ENCODE measurements at places on chromosomes 1 and 21. TPM values are rescaled to one million over a fixed set of nuclear protein-coding genes. Genes with fewer than 3 reads are reported as not detected.
A peak's percentile ranks its signal among the peaks of the same experiment; 100 is the strongest.

GRCh38 chr1:183226963-183227362 lies 40.9 kb downstream of the LAMC2 start:
- no peak for DNase-seq

Gene TMEM82
- total RNA-seq: not detected

DNA sequence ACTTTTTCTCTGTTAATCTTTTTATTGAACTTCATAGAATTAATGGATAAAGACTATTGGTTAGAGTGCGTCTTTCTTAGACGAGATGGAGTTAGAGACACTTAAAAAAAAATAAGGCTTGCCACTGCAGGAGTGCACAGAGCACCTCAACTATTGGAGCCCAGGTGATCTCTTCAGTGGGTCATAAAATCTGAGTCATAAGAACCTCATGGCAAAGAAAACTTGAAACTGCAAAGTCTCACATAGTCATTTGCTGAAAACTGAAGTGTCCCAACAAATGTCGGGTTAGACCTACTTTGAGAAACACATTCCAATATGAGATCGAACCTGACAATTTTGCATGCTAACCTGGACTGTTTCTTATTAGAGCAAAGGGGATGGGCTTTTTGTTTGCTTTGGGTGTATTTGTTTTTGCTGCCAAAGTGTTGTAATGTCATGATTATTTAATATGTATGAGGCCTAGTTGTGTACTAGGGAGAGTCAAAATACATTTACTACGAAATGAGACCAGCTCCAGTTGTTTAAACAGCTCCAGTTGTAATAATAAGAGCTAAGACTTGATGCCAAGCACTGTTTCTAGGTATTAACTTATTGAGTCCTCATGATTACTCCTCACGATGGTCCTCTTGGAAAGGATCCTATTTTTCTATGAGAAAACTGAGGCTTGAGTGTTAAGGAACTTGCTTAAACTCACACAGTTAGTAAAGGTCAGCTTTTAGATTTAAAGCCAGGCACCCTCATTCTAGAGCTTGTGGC lies 65.1 kb downstream of the DDR2 start:
- no peak for DNase-seq

Gene MORC3
- total RNA-seq: 6.8 TPM

Gene WLS
- 30.8 TPM for total RNA-seq

Gene VAV3
- 0.03 TPM for total RNA-seq

DNA sequence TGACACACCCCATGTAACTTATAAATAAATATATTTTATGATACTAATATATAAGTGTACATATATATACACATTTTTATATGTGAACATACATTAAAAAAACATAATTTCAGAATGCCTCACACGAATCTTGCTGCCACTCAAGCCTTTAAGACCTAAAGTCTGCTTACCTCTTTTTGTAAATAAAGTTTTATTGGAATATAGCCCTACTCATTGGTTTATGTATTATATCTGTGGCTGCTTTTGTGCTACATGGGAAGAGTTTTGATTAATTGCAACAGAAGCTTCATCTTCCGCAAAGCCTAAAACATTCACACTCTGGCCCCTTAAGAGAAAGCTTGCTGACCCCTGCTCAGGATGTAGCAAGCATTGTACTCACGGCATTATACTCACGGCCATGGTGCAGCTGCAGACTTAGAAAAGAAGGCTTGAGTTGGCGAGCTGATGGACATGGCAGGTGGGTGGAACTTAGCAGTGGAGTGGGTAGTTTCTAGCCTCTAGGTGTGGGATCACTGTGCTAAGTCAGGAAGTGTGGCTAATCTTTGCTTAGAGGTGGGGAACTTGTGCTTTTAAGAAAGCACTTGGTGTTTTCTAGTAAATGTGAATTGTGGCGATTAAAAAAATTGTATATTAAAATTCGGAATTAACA lies 80.8 kb downstream of the DYRK1A start:
- DNase-seq: no peak

DNA sequence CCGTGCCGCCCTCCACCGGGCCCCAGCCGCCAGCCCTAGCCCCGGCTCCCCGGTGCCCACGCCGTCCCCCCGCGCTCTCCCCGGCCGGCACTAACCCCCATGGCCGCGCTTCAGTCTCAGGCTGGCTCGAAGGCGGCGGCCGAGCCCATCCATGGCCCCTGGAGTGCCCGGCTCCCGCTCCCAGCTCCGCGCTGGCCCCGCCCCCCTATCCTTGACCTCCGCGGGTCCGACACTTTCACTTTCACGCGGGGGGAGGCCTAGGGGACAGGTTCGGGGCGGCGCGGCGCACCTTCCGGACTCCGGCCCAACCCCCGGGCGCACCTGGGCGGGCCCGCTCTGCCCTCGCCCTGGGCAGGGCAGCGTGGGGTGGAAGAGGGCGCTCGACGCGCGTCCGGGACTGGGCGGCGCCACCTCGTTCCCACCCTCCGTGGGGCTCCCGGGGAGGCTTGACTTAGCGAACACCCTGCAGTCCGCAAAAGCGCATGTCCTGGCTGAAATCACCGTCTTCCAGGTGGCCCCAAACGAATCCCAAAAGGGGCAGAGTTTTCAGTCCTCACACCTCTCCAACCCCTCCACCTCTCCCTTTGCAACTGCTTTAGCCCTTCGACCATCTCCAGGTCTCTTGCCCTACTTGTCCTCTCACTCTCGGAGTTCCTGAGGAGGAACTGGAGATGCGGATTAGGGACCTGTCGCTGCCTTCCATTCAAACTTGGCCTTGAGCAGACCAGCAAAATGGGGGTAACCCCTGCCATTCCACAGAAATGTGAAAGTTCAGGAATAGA lies 3.9 kb upstream of the DENND2D start:
- peak; percentile 80 for DNase-seq

DNA sequence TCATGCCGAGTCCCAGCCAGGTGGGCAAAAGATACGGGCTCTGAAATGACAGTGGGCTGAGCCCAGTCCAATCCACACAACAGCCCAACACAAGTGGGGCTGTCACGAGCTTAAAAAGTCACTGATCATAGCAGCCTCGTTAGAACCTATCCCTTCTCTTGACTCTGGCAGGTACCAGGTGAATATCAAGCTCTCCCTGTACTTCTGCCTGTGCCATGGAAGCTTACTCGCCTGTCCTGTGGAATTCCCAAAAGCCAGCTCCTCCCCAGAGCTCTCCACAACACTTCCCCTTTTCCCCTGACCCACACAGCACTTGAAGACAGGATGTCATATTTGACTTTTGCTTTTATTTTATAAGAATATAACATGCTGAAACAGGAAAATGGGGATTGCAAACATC lies 5.9 kb downstream of the RGS16 start:
- DNase-seq: no peak

DNA sequence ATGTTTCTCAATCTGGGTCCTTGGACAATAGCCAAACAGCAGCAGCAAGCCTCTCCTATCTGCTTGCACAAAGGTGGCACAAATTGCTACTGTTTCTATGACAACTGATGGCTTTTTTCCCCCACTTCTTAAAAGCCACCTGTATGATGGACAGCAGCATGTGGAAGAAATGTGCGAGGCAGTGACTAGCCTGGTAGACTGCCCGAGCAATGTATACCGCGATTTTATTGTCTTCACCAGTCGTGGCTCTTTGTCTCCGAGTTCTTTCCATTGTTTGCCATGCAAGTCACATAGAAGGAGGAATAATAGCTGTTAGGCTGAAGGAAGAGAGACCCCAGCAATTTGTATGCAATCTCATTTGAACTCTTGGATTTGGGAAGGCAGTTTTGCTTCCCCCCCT lies 79.4 kb downstream of the S1PR1 start:
- DNase-seq: no peak

GRCh38 chr1:6074192-6074901 lies 28.7 kb downstream of the KCNAB2 start:
- no peak for DNase-seq

DNA sequence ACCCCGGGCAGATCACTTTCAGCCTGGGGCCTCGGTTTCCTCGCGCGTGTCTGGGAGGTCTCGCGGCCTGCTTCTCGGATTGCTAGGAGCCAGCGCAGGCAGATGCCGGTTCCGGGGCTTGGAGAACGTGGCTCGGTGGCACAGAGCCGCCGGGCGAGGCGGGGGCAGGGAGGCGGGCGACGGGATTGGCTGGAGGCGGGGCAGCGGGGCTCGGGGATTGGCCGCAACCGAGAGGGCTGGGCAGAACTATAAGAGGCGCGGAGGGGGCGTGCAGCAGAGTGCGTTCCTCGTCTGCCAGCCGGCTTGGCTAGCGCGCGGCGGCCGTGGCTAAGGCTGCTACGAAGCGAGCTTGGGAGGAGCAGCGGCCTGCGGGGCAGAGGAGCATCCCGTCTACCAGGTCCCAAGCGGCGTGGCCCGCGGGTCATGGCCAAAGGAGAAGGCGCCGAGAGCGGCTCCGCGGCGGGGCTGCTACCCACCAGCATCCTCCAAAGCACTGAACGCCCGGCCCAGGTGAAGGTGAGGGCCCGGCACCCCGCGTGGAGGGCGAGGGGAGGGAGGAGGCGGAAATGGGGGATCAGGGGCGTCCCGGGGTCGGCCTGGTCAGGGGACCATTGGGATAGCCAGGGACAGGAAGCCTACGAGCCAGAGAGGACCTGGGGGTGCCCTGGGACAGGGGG lies at the start of gene MFSD2A:
TSS of gene MFSD2A (plus strand) at position 276 of the 677 bp plus-strand sequence. CDS start at position 424, 148 bp downstream.
- DNase-seq: peak; percentile 92

- no peak for DNase-seq
Measured at GRCh38 chr1:147379889-147380288, 137.4 kb downstream of the CHD1L start.

- DNase-seq: no peak
Measured at GRCh38 chr1:25828491-25828890, 8.7 kb downstream of the MTFR1L start.

DNA sequence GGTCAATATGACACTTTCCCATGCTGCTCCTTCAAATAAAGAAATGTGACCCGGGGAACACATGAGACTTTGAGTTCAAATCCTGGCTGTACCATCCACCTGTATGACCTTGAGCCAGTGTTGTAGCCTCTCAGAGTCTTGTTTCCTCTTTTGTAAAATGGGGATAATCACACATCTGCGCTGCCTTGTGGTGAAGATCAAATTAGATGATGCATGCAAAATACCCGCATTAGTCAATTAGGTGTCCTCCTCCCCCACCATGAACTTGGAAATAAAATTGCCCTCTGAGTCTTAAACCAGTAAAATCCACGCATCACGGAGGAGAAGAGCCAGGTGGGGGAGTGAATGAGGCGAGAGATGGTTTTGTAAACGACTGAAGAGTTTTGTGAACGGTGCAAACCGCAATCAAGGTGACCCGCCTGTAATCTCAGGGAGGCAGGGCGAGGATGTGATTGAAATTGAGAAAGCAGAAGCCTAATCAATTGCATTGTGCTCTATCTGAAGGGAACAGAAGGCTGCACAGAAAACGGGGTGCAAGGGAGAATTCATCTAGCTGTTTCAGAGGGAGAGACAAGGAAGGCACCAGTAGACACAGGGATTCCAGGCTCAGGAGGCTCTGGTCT lies 5.8 kb upstream of the AHDC1 start:
- no peak for DNase-seq

DNA sequence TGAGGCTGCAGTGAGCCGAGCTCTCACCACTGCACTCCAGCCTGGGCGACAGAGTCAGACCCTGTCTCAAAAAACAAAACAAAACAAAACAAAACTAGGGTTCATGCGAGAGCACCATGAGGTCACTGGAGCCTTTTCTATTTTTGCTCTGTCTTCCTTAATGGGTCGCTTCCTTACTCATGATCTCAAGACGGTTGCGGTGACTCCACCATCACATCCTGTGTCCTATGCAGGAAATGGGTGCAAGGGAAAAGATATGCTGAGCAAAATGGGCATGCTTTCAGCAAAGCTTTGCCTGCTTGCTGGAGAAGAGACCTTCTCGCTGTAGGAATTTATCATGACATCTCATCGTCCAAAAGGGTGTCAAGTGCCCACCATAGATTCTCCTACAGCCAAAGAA lies 36.4 kb downstream of the WNT9A start:
- no peak for DNase-seq

GRCh38 chr1:12565966-12566352 lies 52.1 kb downstream of the DHRS3 start:
- no peak for DNase-seq

Gene USP24
- total RNA-seq: 28.4 TPM

DNA sequence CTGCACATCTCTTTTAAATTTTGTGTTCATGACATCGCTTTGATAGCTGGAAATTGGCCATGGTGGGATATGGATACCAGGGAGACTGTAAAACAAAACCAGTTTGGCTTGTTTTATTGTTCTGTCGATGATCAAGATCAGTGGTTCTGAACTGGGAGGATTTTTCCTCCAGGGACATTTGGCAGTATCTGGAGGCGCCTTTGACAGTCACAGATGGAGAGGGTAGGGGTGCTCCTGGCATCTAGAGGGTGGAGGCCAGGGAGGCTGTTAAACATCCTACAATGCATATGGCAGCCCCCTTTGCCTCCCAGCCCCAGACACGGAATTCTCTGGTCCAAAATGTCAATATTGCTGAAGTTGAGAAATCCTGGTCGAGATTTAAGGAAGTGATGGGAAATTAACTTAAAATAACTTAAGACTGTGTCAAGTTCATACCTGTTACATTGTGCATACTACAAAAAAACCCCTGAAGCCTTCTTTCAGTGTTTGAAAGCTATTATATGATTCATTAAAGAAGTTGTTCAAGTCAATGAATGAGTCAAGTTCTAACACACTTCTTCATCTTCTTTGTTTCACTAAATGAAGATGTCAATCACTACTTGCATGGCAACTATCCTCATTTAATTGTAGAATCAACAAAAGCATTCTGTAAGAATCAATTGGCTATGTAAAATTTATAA lies 150.9 kb downstream of the KCNJ6 start:
- no peak for DNase-seq

- DNase-seq: no peak
Measured at GRCh38 chr1:208351838-208352237, 107.7 kb upstream of the PLXNA2 start.

- DNase-seq: no peak
Measured at GRCh38 chr1:42929434-42930177, 29.1 kb downstream of the SLC2A1 start.

GRCh38 chr1:184958554-184959353 lies 15.6 kb downstream of the NIBAN1 start:
- no peak for DNase-seq

Gene VSIG8
- total RNA-seq: 0.13 TPM

DNA sequence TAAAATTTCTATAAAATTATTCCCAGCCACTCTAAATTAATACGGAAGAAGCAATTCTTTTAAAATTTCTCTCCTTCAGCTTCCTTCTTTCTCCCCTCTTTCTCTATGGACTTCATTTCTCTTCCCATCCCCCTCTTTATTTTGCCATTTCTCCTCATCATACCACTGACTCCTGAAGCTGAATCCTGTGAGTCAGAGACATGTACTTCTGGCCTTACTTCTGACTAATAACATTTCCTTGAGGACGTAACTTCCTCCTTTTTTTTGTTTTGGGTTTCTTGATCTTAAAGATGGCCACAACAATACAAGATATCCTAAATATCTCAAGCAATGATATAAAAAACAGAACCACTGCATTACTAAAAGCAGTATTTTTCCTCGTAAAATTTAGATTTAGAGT lies 63.6 kb upstream of the DENND1B start:
- no peak for DNase-seq

GRCh38 chr21:44057960-44058651 lies 46.0 kb downstream of the TRAPPC10 start:
- no peak for DNase-seq

- DNase-seq: no peak
Measured at GRCh38 chr1:7333094-7333493, 438.0 kb upstream of the VAMP3 start.

Data from HT-29 (cell line).